ENCODE measurements at places on chromosomes 7 and 10.
A peak's percentile ranks its signal among the peaks of the same experiment; 100 is the strongest.

DNA sequence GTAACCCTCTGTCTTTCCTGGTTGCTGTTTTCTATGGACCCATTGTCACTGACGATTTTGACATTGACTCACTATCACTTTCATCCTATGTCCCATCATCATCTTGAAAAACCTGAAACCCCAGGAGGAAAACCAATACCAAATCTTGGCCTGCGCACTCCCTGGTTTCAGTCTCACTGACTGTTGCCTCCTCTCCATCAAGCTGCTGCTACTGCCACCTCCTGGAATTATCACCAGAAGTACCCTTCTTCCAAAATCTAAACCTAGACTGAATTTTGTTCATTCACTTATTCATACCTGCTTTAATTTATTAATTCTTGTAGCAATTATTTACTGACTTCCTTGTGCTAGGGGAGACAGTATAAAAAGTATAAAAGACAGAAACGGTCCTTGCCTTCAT is 44.5 kb upstream of the ACBD5 start:
- peak; percentile 70 for DNase-seq

GRCh38 chr7:141156407-141156806 is 82.5 kb downstream of the TMEM178B start:
- no peak for DNase-seq

GRCh38 chr7:25970356-25970755 is 181.6 kb upstream of the NFE2L3 start:
- DNase-seq, result no peak

GRCh38 chr10:52542906-52543305 is 228.8 kb downstream of the DKK1 start:
- no peak for DNase-seq

GRCh38 chr10:61108915-61109314 is 164.9 kb upstream of the RHOBTB1 start:
- DNase-seq, result no peak

- no peak for DNase-seq
Measured at GRCh38 chr10:114322344-114322743, 82.0 kb downstream of the AFAP1L2 start.

GRCh38 chr10:117005527-117006055 is 604 bp upstream of the SHTN1 start:
- DNase-seq, result no peak

GRCh38 chr7:15308821-15309220 is 253.0 kb downstream of the AGMO start:
- DNase-seq, result no peak

DNA sequence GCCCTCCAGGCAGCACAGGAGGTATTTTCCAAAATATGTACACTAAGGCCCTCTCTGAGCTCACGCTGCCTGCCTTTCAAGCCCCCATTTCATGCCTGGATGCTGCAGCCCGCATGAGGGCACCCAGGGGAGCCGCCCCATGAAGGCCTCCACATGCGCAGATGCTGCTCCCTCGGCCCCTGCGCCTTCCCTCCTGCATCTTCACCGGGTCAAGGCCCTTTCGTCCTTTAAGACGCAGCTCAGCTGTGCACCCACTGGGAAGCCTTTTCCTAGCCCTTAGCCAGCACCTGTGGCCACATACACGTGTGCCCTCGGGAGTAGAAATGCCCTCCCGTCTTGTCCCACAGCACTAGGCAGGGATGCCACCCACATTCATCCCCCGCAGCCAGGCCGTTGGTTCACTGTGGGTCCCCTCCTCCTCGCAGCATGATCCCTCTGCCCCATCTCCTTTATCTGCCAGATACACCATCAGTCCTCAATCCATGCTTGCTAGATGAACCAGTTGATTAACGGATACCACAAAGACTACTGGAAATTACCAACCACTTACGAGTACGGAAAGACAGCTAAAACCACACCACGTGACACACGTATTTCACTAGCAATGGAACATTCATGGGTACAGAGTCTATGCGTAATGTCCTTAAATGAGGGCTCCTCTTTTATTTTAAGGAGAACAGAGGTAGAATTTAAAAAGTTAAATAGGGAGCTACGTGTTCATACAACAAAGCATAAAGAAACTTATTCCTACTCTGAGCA is 278.0 kb downstream of the TNS3 start:
- DNase-seq, result no peak

DNA sequence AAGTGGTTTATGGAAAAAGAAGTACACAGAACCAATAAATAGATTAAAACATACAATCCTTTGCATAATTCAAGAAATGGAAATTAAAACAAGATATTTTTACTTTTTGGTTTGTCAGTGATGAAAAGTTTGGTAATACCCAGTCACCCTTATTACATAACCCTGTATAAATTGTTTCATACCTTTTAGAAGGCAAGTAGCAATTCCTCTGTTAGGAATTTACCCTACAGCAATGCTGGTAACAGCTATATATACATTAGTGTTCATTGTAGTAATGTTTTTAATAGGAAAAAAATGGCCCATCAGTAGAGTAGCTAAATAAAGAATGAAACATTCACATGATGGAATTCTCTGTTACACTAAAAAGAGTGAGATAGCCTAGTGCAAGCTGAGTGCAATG is 42.7 kb downstream of the PTPN12 start:
- DNase-seq, result no peak
